Activated T-cell treated with anti-CD3 and anti-CD28 coated beads, Interleukin-2, amount 50 U/mL, for 72 hours (primary cell): ENCODE measurements at places on chromosomes 12 and 14. TPM values are rescaled to one million over a fixed set of nuclear protein-coding genes. Genes with fewer than 3 reads are reported as not detected.
A peak's percentile ranks its signal among the peaks of the same experiment; 100 is the strongest.

GRCh38 chr12:68375756-68376695 lies 43.9 kb upstream of the MDM1 start:
- DNase-seq = no peak

DNA sequence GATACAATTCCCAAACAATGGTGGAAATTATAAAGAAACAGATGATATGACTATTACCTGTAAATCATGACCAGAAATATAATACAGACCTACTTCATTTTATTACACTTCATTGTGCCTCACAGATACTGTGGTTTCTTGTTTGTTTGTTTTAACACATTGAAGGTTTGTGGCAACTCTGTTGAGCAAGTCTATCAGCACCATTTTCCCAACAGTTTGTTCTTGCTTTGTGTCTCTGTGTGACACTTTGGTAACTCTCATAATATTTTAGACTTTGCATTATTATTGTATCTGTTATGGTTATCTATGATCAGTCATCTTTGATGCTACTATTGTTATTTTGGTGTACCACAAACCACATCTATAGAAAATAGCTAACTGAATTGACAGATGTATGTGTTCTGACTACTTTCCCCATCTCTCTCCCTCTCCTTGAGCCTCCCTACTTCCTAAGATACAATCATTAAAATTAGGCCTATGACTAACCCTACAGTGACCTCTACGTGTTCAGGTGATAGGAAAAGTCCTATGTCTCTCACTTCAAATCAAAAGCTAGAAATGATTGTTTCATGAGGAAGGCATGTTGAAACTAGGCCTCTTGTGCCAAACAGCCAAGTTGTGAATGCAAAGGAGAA lies 49.1 kb downstream of the FBXO33 start:
- DNase-seq = no peak

DNA sequence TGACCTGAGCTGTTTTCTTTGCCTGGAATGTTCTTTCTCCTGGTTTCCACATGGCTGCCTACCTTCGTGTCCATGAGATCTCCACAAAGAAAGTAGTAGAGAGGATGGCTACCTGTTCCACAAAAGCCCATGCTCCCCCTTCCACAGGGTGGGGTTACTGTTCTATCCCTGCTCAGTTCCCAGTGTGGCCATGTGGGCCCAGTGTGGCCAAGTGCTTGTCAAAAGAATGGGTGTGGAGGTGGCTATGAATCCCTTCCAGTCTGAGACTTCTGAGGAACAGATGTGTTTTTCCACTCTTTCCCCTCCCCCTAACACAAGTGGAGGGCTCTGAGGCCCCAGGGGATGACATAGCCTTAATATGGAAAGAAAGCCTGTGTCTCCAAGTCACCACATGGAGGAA lies 26.2 kb upstream of the HSP90B1 start:
- no peak for DNase-seq

DNA sequence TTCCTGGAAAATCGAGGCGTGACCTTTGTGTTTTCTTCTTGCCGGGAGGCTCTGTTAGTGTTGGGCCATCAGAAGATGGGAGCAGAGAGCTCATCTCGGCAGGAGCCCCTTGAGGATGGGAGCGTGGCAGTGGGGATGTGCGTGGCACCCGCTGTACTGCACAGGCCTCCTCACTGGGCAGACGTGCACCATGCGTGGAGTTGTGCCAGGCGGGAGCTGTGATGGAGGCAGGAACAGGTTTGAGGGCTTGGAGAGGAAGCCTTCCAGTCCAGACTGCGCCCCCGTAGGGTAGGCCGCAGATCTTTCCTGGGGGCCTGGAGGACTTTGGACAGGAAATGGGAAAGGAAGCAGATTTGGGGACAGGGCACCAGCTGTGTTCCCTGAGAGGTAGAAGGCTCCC lies 197.5 kb downstream of the TSPAN9 start:
- DNase-seq = no peak

GRCh38 chr12:102629262-102629888 lies 149.0 kb upstream of the IGF1 start:
- no peak for DNase-seq

GRCh38 chr12:101966496-101966895 lies 89.1 kb downstream of the DRAM1 start:
- DNase-seq = no peak

GRCh38 chr14:54621686-54622085 lies 54.8 kb downstream of the SAMD4A start:
- no peak for DNase-seq

GRCh38 chr14:94823556-94824341 lies 53.8 kb upstream of the GSC start:
- no peak for DNase-seq

DNA sequence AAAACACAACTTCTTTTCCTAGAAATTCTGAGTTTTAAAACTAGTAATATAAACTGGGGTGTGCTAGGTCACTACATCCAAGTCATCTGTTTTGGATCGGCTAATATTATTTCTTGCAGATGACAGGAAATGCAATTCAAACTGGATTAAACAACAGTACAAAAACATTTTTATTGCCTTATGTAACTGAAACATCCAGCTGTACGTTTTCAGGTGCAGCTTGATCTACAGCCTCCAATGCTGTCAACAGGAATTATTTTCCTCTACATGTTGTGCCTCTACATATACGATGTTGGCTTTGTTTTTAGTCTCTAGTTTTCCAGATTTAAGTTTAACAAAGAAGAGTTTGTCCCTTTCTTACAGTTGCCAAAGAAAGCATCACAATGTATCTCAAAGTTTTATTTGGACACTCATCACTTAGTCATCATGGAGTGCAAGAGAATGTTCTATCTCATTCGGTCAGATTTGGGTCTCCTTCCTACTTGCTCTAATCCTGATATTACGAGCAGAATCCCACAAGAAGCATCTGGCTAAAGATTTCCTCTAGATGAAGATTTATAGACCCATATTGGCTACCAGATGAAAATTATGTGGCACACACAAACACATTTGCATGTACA lies 326.7 kb downstream of the SLC6A15 start:
- DNase-seq = no peak

DNA sequence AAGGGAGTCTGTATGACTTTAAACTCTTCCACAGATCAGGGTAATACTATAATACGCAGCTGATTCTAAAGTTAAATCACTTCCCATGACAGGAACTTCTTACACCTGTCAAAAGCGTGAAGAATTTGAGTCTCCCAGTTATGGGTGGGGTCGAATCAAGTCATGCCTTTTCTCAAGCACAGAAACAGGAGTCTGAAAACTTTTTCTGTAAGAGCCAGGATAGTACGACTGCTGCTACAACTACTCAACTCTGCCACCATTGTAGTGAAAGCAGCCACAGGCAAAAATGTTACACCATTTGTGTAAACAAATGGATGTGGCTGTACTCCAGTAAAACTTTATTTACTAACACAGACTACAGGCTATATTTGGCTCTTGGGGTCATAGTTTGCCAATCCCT lies 90.3 kb downstream of the DUSP6 start:
- no peak for DNase-seq

- DNase-seq = peak; percentile 9
Observed at GRCh38 chr14:72975770-72976169, 49.5 kb downstream of the DCAF4 start.

DNA sequence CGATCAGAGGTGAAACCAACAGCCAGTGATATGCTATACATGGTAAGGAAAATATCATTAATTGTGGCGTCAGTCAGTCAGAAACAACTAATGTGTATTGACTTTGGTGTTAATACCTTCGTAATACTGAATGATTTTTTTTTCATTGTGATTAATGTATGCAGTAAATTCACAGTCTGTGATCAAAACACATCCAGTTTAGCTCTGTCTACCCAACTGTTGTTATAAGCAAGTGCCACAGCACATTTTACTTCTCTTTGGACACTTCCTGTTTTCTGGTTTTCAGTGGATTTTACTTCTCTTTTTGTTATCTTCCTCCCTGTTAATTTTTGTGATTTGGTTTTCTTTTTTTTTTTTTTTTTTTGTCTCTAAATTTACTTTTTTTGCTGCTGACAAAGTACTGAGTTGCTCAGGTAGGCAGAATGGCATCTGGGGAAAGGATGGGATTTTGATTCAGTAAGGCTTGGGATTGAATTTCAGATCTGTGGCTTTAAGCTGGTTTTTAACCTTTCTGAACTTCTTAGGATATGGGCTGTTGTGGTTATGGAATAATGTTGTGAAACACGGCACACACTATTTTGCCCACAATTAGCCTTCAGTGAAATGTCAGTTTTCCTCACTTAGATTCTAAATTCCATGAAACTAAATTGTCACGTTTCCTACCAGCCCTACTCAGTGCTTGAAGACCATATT lies 604 bp downstream of the GLIPR1 start:
- DNase-seq = no peak

DNA sequence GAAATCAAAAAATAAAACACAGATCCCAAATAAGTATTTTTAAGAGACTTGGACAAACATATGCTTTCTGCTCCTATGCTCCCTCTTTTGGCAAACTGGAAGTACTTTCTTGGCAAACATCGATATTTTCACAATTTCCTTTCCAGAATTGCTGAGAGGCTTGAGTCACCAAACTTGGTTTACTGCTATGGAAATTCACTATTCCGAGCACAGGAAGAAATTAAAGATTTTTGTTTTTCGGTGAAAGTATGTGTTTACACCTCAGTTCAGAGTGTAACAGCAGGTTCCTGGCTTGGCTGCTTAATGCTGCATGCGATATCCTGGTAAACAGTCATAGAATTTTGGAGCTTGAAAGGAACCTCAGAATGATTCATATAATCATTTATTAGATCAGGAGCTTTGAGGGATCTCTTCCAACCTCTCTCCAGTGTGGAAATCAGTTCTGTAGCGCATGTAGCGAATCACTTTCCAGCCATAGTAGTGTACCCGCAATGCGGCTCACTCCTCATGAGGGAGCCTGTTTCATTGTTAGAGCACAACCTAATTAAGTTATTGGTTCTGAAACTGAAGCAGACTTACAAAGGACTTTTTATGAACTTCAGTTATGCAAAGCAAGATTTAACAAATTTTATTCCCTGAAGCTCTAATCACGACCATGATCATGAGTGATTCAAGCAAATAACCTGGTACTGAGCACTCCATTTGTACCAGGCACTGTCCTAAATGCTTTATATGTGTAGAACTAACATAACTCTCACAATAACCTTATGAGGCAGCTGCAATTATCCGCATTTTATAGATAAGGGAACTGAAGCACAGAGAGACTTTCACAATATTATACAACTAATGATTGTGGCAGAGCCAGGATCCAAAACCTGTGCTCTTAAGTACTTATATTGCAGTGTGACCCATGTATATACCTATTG lies 56.4 kb upstream of the ATP2A2 start:
- DNase-seq = no peak

TMEM30B gene
- 2.2 TPM for total RNA-seq

CCDC175 gene
- not detected for total RNA-seq

SPIC gene
- not detected for total RNA-seq

TSHR gene
- total RNA-seq = not detected
